ENCODE measurements at places on chromosomes 1 and 21.

DNA sequence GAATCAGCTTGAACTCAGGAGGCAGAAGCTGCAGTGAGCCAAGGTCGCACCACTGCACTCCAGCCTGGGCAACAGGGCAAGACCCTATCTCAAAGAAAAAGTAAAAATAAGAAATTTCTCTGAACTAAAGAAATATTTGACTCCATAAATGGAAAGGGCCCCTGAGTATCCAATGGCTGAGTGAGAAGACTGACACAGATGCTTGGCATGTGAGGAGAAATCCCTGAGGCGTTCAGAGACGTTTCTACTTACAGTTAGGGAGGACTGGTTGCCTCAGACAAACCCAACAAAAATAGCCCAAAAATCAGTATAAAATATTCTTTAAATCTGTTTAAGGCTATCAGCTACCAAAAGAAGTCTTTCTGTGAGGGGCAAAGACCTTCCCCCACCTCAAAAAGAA is 3.0 kb upstream of the SUMO3 start:
- DNase-seq, result no peak

DNA sequence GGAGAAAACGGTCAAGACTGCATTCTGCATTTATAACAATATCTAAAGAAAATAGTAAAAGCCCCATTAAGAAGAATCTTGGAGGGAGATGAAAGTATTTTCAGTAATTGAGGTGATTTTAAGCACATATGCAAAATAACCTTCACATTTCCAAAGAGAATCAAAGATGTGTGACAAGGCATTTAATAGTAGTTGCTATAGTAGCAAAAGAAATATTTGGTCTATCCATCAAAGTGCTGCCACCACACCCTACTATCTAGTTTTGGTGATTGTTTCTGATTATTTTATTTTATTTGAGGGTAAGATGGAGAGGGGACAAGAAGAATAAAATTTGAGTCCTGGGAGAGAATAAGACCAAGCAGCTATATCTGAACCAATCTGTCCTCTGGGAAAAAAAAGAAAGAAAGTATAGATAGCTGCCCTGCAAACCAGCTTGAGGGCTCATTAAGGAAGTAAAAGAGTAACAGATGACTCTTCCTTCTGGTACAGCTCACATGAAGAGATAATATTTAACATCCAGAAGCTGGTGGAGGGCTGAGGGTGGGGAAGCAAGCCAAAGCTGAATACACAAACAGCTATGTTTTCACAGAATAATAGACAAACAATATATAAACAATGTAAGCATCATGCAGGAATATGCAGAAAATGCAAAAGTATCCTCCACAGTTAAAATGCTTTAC is 47.2 kb upstream of the RASAL2 start:
- DNase-seq, result no peak

- no peak for DNase-seq
Measured at GRCh38 chr1:15618655-15619525, 1.6 kb downstream of the DDI2 start.

- DNase-seq, result no peak
Measured at GRCh38 chr1:160811147-160811546, 15.2 kb downstream of the LY9 start.

DNA sequence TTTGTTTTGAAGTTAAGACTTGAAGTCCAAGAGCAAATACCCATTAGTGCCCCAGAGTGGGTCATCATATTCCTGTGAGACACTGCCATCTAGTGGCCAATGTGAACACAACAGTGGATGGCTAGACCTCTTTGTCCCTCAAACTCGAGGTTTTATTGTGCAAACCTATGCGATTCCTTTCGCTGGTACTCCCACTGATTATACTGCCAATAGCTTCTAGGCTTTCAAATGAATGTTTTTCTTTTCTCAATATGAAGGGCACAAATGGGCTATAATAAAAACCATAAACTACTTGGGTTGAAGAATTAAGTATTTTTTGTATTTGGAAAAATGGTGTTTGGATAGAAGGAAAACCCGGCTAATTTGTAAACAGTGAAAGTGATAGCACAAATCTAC is 100.4 kb upstream of the ZNF281 start:
- DNase-seq, result peak; percentile 13

- DNase-seq, result no peak
Measured at GRCh38 chr1:226388131-226388530, 19.8 kb downstream of the PARP1 start.

DNA sequence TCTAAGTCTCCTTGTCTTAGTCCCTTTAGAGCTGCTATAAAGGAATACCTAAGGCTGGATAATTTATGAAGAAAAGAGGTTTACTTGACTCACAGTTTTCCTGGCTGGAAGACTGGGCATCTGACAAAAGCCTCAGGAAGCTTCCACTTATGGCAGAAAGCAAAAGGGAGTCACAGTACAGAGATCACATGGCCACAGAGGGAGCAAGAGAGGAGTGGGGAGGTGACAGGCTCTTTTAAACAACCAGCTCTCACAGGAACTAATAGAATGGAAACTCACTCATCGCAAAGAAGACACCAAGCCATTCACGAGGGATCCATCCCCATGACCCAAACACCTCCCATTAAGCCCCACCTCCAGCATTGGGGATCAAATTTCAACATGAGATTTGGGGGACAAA is 68.8 kb downstream of the DDAH1 start:
- no peak for DNase-seq

DNA sequence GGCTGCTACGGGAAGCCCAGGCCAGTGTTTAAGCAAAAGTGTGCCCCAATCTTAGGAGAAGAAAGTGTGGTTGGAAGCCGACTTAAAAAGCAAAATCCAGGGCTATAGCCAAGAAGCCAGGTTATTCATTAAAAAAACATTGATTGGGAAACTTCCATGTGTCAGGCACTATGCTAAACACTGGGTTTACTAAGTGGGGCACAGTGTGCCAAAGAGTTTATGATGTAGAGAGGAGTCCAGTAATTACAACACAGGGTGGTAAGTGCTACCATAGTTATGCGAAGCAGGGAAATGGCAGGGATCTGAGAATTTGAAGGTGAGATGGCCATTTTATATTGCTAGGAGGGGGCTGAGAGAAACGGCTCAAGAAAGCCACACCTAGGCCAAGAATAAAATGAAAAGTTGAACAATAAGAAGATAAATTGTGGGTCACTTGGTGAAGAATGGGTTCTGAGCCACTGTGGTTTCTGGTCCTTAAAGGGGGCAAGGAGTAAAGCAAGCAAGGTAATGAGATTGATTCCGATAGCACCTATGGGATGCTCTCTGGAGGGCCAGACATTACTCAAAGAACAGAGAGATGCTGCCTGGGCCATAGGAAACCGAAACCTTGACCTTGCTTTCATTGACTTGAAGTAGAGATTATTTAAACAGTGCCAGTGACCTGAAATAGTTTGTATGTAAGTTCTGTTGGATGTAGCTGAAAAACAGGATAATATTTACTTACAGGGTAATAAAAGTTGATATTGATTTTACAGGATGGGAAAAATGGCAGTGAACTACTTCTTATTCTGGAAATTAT is 177.8 kb downstream of the GIPC2 start:
- DNase-seq, result no peak

DNA sequence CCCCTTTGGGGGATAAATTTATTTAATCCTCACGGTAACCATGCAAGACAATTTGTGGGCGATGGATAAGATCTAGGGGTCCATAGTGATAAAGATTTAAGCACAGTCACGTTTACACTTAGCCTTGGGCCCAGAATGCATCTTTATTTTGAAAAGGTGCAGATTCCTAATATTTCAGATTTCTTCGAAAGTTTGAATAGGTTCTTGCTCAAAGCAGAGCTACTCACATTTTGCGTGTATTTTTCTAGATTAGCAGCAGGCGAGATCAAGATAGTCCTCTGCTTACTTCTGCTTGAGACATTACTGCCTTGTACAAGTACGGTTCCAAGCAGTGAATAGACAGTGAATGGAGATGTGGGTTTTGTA is 647 bp downstream of the TSEN15 start:
- no peak for DNase-seq

GRCh38 chr1:228975238-228975907 is 240.1 kb downstream of the RHOU start:
- no peak for DNase-seq

- DNase-seq, result no peak
Measured at GRCh38 chr1:225990705-225991464, 8.3 kb downstream of the SDE2 start.

DNA sequence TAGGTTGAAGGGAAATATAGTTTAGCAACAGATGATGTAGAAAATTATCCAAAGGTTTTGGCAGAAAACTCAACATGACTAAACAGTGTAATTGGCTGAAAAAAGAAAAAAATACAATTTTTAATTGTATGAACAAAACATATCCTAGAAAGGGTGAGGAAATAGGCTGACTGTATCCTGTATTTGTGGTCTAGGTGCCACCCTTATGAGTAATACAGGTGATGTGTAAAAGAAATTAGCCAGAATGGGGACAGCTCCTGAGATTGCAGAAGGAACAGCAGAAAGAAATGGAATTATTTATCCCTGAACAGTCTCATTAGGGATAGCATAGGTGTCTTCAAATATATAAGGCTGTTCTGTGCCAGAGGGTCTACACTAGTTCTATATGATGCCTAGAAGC is 24.6 kb downstream of the DNASE2B start:
- DNase-seq, result no peak

GRCh38 chr1:42957880-42958487 is 684 bp downstream of the SLC2A1 start:
- DNase-seq, result peak; percentile 67

DNA sequence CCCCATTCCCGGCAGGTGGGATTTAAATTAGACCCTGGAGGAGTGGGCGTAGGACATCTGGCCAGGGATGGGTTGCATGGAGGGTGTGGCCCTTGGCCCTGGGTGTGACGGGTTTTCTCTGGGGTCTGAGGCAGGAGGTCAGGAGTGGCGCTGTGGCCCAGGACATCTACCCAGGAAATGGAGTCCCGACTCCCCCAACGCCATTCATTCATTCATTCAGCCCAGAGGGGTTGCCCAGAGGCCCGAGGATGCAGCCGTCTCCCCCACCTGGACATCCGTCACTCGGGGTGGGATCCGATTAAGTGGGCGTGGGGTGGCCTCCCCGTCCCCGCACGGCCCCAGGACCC is 663 bp downstream of the ATP13A2 start:
- DNase-seq, result no peak

GRCh38 chr1:209455661-209456358 is 127.7 kb upstream of the CAMK1G start:
- DNase-seq, result no peak

GRCh38 chr1:206693029-206693428 is 8.3 kb downstream of the MAPKAPK2 start:
- DNase-seq, result no peak

DNA sequence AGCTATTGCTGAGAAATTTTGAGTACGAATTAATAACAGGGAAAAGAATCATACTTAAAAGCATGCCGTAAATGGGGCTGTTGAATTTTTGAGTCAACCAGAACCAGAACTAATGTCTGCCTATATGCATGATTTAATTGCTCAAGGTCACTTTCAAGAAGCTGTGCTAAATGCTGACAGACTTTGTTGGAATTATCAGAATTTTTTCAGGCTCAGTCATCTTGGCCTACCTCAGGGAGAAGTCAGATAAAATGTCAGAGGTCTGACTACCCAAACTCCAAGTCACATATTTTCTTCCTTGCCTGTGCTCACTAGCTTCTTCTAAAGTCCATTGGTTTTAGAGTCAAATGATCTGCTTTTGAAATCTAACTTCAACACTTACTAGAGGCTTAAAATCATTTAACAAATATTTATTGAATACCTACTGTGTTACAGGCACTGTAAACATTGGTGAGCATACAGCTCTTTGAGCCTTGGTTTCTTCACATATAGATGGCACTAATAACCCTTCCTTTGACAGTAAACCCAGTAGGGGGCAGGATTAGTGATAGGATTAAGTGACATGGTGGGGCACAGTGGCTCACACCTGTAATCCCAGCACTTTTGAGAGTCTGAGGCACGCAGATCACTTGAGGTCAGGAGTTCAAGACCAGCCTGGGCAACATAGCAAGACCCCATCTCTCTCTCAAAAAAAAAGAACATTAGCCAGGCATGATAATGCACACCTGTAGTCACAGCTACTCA is 121.2 kb upstream of the SLC44A3 start:
- DNase-seq, result no peak

DNA sequence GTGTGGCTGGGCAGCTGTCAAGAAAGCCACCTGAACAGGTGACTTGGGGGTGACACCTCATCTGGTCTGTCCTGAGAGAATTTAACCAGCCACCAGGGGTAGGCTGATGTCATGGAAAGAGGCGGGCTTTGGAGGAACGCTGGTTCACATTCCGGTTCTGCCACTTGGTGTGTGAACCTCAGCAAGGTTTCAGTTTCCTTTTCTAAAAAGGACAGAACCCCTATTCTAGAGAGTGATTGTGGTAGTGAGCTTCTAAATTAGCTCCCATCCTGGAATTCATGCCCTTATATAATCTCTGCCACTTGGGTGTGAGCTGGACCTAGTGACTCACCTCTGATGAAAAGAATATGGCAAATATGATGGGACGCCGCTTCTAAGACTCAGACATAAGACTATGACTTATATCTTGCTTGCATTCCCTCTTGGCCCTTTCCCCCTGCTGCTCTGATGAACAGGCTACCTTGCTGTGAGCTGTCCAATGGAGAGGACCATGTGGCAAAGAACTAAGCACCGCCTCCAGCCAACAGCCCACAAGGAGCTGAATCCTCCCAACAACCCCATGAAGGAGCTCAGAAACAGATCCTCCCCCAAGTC is 332.1 kb downstream of the RRAGC start:
- DNase-seq, result no peak

DNA sequence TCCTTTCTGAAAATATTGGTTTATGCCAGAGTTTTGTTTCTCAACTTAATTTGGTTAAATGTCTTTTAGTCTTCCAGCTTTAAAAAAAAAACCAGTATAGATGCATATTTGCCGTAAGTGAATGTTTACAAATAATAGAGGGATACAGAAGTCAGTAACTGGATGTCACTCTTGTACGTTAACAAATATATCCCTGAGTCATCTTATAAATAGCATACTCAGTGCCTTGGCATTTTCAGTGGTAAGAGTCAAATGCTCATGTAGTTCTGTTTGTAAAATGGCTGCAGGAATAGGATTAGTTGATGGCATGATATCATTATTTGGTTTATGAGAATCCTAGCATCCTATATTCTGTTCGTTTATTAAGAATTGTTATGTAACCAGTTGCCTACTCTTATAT is 55.4 kb downstream of the SPEN start:
- no peak for DNase-seq

DNA sequence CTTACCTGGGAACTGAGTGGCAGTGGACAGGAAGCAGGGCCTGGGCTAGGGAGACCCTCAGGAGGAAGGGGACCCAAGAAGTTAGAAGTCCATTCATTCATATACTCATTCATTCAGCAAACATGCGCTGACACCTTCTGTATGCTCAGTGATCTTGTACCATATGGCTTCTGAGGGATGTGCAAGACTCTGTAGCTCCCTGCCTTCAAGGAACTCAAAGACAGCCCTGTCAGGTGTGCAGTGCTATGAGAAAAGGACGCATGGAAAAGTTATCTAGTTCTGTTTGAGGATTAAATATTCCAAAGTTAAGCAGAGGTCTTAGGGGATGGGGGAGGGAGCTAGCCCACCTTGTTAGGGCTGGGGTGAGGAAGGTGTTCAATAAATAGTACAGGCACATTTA is 12.5 kb downstream of the DMAP1 start:
- DNase-seq, result no peak

All from NCI-H524 (cell line).